ENCODE measurements at places on chromosomes 3 and 15.

DNA sequence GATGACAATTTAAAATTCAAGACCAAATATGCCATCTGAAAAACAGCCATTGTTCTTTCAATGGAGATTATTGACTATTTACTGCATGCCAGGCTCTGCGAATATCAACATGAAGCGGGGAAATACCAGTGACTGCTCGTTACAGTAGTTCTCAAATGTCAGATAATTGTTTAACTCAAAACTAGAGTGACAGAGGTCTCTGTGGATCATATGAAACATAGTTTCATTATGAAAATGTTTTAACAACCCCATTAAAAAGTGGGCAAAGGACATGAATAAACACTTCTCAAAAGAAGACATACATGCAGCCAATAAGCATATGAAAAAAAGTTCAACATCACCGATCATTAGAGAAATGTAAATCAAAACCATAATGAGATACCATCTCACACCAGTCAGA lies 50.0 kb upstream of the GPR149 start:
- DNase-seq, result no peak

DNA sequence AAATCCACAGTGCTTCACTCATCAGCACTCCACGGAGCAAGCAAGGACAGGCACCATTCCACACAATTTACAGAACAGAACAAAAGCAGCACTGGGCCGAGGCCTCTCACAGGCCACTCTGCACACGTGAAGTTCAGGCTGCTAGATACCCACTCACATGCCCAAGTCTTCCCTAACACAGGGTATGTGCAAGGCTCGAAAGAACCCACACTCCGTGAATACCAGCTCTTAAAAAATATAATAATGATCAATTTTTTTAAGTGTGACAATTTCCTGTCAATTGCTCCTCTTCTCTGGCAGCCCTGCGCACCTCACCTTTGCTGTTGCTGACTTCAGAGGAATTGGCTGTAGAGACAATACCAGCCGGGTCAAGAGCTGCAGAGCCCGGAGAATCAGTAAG lies 19.0 kb downstream of the XPC start:
- no peak for DNase-seq

DNA sequence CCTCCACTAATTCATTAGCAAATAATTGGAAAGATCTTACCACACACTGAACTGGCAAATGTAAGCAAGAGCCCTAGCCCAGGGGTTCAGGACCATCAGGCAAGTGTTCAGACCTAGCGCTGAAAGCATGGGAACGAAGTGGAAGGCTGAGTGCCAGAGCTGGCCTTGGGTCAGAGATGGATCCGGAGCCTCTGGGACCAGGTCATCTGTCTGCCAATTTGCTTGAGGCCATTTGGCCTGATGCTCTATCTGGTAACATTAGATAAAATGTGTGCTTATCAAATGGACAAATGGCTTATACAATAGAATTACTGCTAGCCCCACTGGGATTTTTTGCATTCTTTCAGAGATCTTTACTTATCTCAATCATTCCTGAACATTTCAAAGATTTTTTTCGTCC lies 1.4 kb upstream of the TMC3 start:
- no peak for DNase-seq

- no peak for DNase-seq
These were observed 357.7 kb downstream of the CLSTN2 start for GRCh38 chr3:140292684-140293083.

DNA sequence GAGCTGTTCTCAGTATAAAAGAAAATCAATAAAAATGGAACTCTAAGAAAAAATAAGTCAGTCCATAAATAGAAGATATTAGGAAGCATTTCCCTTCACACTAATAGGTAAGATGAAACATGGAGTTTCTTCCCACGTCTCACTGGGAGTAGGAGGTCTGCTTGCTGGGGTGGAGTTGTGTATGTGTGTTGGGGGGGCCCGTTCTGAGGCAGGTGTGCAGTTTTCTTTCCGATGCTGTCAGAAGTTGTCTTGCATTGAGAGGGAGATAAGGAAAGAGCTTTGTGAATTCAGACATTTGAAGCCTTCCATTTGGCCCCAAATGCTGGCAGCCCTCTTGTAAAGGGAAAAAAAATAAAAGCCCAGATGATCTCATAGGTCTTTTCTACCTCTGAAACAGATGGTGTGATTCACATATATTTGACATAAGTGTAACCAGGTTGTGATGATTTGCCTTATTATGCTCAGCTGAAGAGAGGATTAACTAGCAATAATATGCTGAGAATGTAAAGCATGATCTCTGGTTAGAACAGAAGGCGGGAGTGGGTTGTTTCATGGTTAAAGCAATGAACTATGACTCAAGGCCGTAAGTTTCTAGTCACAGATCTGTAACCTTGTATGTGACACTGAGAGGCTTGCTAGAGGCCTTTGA lies 8.8 kb downstream of the RASGRP1 start:
- no peak for DNase-seq

DNA sequence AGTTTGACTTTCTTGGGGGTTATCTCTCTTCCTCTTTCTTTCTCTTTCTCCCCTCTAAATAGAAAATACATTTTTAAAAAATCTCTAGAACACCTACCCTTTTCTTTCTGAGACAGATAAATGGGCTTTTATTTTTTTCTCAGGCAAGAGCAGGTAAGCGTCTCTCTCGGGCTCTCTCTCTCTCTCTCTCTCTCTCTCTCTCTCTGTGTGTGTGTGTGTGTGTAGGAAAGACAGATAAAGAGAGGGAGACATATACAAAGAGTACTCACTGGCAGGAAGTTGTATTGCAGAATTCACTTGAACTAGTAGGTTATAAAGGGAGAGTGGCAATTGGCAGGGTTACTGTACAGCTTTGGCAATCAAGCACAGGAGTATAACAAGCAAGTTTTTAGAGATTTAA lies 118.1 kb upstream of the LSAMP start:
- DNase-seq, result no peak

DNA sequence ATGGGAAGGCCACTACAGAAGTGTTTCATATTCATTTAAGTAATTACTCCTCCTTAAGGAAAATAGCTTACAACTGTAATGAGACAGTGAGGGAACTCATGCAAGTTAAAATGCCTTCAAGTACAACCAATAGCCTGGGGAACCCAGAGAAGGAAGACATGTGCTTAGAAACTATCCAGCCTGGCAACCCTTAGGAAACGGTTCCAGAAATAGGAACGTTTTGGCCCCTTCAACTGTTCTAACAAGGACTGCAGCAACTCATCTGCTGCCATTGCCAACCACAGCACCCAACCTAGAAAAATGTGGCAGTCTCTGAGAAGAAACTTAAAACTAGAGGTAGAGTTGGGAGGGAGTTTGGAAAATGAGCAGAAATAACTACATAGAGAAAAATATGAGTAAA lies 147.5 kb upstream of the STRIT1 start:
- no peak for DNase-seq

GRCh38 chr3:29057326-29057725 lies 223.5 kb upstream of the RBMS3 start:
- DNase-seq, result no peak

GRCh38 chr3:49495023-49495422 lies 25.0 kb downstream of the DAG1 start:
- no peak for DNase-seq

DNA sequence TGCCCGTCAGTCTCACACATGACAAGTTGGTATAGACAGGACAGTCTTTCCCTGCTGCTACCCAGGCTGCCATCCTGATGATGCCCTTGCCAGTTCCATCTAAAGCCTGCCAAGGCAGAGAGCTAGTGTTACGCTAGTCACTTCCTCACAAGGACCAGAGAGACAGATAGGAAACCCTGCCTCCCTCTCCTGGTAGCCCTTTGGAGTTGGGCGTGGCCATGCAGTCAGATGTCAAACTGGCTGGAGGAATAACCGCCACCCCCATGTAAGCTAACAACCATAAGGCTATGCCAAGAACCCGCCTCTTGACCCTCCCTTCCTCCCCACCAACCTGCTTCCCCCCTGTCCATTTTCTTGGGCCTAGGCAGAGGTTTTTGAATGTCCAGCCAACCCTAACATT lies 2.8 kb downstream of the TMEM115 start:
- peak; percentile 68 for DNase-seq

GRCh38 chr15:34038023-34038870 lies 757 bp downstream of the AVEN start:
- DNase-seq, result peak; percentile 58

DNA sequence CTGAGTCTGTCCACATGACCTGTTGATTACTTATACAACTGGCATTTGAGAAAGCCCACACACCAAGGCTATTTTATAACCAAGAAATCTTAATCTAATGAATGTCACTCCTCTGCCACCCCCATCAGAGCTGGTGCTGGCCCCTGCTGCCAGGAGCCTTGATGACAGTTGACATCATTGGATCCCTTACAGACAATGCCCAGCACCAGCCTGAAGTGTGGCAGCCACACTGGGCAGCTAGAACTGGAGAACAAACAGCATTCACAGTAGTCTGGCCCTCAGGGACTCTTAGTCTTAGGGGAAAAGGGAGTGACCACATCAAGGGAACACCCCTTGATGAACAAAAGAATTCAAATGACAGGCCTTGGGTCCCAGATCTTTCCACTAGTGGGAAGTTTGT lies 840.6 kb downstream of the EPHA3 start:
- no peak for DNase-seq

- no peak for DNase-seq
These were observed 225.6 kb upstream of the SATB1 start for GRCh38 chr3:18650731-18651130.

DNA sequence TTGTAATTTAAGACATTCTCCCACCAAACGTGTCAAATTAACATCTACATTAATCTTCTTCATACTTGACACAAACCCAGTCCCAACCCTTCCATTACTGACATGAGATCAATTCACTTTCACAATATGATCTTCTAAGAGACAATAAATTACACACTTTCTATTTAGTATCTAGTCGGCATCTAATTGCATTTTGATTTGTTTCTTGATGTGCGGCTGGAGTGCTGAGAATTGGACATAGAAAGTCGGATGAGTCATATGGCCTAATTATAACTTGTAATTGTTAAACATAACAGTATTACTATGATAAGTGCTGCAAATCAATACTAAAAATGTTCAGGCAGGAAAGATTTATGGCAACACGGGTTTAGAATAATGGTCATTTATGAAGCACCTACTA lies 78.4 kb upstream of the RORA start:
- DNase-seq, result no peak

GRCh38 chr15:69303337-69304181 lies 4.8 kb downstream of the PAQR5 start:
- DNase-seq, result no peak

- no peak for DNase-seq
These were observed 11.3 kb upstream of the LIMD1 start for GRCh38 chr3:45583021-45583851.

GRCh38 chr3:98788651-98789050 lies 25.5 kb downstream of the ST3GAL6 start:
- no peak for DNase-seq

All from hematopoietic multipotent progenitor cell treated with erythropoietin and hydrocortisone succinate and interleukin-3 and kit ligand, for 15 days (in vitro differentiated cells).